ENCODE measurements at places on chromosomes 7 and 10.

GRCh38 chr10:69612760-69613159 lies 17.3 kb upstream of the FAM241B start:
- no peaks in the 10 kb centered on the region for H3K4me1 ChIP-seq
- H3K27ac ChIP-seq: no peak overlapping the region
- H3K4me3 ChIP-seq: no peak overlapping the region
- no peak for DNase-seq
- H3K36me3 ChIP-seq: no peaks in the 10 kb centered on the region

- no peak overlapping the region for H3K27ac ChIP-seq
- H3K27me3 ChIP-seq: no peaks in the 10 kb centered on the region
- no peaks in the 10 kb centered on the region for H3K36me3 ChIP-seq
- DNase-seq: peak; percentile 3
- H3K4me3 ChIP-seq: no peak overlapping the region
These were observed 150.4 kb upstream of the PRPS1L1 start for GRCh38 chr7:18177815-18178660.

- H3K27ac ChIP-seq: no peak overlapping the region
- H3K27me3 ChIP-seq: no peaks in the 10 kb centered on the region
- H3K4me1 ChIP-seq: no peaks in the 10 kb centered on the region
These were observed 60.4 kb downstream of the ARL4A start for GRCh38 chr7:12747687-12748306.

- no peaks in the 10 kb centered on the region for H3K4me1 ChIP-seq
- no peak overlapping the region for H3K4me3 ChIP-seq
- no peak for DNase-seq
- no peak overlapping the region for H3K27ac ChIP-seq
These were observed 16.9 kb downstream of the CDH23 start for GRCh38 chr10:71413581-71413980.

GRCh38 chr7:23276376-23276775 lies 22.8 kb upstream of the MALSU1 start:
- H3K36me3 ChIP-seq: peaks cover 5% of the 10 kb centered on the region
- no peaks in the 10 kb centered on the region for H3K27me3 ChIP-seq
- H3K27ac ChIP-seq: no peak overlapping the region
- no peak for DNase-seq
- H3K4me3 ChIP-seq: no peak overlapping the region

DNA sequence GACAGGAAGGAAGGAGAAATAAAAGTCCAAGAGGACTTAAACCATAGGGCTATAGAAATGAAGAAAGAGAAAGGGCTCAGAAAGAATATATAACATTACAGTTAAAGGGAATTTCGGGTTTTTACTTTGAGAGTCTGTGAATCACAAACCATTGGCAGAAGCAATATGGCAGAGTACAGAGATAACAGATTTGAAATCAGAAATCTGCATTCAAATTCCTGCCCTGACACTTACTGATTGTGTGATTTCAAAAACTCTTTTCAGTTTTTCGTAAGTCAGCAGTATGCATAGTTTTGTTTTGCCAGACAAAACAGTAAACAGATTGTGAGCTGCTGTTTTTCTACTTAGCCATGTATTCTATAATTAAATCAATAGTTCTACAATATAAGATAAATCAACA lies 8.2 kb downstream of the JMJD1C start:
- peaks cover 11% of the 10 kb centered on the region for H3K36me3 ChIP-seq
- H3K27ac ChIP-seq: no peak overlapping the region
- no peaks in the 10 kb centered on the region for H3K27me3 ChIP-seq
- H3K4me3 ChIP-seq: no peak overlapping the region
- H3K4me1 ChIP-seq: peaks cover 15% of the 10 kb centered on the region
- no peak for DNase-seq

DNA sequence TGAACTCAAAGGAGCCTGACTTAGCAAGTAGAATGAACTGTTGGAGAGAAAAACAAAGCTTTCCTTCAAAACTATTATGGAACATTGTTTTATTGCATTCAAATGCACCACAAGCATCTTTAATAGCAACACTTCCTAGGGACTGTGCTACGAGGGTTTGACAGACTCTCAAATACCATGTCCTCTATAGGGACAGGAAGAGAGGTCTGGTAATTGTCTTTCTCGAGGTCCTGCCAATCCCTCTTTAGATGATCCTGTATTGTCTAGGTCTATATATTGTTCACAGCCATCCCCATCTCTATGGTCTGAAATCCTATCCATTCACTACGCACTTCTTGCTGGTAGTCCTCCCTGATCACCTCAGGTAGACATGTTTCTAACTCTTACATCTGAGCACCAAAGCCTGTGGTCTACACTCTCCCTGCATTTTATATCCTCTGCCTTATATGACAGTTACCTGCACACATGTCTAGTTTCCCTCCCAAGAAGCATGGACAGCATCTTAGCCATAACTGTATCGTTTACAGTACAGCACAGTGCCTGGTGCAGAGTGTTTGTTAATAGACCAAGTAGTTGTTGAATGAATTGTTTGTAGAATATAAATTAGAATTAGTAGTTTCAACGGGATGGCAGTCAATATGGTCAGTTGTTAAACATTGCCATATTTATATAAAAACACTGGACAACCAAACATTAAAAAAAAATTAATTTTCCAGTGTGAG lies 21.7 kb upstream of the LRRC17 start:
- no peaks in the 10 kb centered on the region for H3K36me3 ChIP-seq
- peaks cover 30% of the 10 kb centered on the region for H3K4me1 ChIP-seq
- H3K27ac ChIP-seq: no peak overlapping the region

GRCh38 chr7:70037171-70037933 lies 439.1 kb downstream of the AUTS2 start:
- H3K4me1 ChIP-seq: no peaks in the 10 kb centered on the region
- H3K36me3 ChIP-seq: no peaks in the 10 kb centered on the region
- H3K27ac ChIP-seq: no peak overlapping the region
- H3K27me3 ChIP-seq: no peaks in the 10 kb centered on the region

DNA sequence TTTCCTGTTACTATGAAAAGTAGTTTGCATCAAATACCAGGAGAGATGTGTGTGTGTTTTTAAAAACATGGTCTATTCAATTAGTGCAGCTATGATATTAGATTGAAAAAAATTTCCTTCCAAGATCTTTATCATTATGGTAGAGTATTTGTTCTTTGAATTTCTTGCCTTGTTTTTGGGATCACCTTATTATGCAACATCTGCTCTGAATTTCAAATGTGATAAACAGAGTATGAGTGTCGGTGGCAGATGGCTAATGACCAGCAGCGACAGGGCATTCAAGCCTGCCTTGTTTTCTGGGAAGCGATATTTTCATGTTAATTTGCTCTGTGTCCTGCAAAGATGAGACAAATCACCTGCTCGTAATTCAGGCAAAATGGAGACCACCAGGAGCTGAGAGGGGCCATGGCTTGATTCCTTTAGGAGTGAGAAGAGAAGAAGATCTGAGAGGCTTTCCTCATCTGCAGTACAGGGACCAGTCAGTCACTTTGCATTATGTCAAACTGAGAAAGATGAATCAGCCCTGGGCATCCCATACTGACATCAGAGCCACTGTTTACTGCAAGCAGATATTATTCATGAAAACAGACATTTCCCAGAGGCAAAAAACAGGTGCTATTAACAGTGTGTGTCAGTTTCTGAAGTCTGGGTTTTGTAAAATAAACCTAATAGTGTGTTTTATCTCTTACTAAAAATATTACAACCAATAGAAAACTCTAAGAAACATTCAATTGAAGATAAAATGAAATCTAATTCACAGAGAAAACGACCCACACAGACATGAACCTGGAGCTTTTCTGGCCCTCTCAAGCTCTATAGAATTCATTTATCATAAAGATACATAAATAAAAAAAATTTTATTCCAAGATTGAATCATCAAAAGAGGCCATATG lies 67.6 kb downstream of the CDK6 start:
- peak overlapping the region; percentile 98 for H3K27ac ChIP-seq
- DNase-seq: peak; percentile 44
- H3K27me3 ChIP-seq: no peaks in the 10 kb centered on the region
- H3K4me1 ChIP-seq: peaks cover 47% of the 10 kb centered on the region

DNA sequence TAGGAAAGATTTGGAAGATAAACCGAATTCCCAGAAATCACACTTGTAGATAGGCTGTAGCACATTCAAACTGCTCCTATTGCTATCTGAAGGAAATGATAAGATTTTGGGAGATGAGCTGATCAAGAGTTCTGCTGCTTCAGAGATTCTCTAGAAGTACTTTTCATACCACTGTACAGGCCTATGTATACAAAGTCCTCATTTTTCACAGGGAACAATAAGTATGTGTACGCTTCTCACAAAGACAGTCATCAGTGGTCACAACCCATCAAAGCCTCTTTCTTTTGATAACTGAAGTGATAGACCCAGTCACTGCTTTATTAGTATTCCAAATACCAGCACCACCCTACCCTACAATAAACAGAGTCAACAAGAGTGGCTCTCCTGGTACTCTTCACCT lies 15.6 kb upstream of the SEPTIN7 start:
- H3K4me1 ChIP-seq: peaks cover 6% of the 10 kb centered on the region
- DNase-seq: no peak
- no peak overlapping the region for H3K4me3 ChIP-seq
- no peak overlapping the region for H3K27ac ChIP-seq
- no peaks in the 10 kb centered on the region for H3K36me3 ChIP-seq
- no peaks in the 10 kb centered on the region for H3K27me3 ChIP-seq

Data from MCF 10A (cell line).